Karpas-422 (cell line): ENCODE measurements at places on chromosomes 5 and 9.

GRCh38 chr5:152144556-152144955 lies 219.9 kb upstream of the GLRA1 start:
- no peak for DNase-seq

DNA sequence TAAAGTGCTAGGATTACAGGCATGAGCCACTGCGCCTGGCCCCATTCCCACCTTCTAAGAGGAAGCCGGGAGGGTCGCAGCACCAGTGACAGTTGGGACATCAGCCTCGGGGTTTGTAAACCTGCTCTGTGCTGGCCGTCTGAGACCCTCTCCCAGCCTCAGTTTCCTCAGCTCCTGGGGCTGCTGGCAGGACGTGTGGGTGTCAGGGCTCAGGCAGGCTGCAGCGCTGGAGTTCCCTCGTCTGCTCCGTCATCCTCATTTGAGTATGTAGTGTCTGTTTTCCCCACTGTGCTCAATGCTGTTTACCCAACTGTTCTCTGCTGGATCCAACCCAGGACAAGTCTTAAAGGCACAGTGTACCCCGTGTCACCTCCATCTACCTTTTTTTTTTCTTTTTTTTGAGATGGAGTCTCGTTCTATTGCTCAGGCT lies 2.0 kb upstream of the NINJ1 start:
- no peak for DNase-seq

DNA sequence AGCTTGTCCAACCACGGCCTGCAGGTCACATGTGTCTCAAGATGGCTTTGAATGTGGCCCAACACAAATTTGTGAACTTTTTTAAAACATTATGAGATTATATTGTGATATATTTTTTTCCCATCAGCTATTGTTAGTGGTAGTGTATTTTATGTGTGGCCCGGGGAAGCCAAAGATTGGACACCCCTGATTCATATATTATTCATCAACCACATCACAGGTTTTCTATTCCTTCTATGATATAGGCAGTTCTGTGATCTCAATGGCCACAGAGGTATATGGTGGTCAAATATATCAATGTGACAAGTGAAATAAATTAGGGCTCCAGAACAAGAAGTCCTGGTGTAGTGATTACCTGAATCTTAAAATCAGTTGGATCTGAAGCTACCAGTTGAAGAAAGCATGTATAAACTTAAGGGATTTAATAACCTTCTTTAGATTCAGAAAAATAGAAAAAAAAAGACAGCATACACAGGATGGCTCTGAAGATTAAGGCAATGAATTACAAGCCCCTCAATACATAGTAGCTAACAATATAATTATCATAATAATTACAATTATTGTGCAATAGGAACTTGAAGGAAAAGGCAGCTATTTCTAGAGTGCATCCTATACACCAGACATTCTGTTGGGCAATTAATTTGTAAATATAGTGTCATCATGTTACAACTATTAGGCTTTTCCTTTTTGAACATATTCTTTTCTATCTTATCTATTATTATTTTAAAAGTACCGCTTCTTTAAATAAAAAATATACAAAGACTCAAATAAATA lies 530.4 kb upstream of the PTPRD start:
- DNase-seq, result no peak

GRCh38 chr5:132546108-132546507 lies 2.8 kb upstream of the IL5 start:
- DNase-seq, result no peak

DNA sequence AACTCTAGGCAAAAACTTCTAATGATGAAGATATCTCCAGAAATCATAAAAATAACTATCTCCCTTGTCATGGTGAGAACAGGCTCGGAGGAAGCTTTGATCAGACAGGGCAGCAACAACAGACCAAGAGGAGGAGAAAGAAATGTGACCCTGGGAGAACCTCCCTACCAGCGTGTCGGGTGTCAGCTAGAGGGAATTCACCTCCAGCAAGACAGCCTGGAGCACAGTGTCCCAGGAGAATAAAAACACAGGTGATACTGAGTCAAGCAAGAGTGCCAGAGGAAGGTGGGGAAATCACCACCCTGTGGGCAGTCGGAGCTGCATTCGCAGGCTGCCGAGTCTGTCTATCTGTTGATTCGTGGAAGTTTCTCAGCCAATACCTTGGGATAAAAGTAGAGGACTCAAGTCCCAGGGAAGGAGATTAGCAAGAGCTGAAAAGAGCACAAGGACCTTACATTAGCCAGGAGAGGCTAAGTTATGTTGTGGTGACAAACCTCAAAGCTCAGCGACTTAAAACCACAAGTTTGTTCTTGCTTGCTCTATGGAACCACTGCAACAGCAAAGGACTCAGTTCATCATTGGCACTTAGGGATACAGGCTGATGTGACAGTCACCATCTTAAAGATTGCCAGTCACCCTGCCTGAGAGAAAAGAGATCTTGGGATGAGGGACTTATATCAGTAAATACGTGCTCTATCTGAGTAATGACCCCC lies 598.3 kb downstream of the CCDC171 start:
- DNase-seq, result no peak

- no peak for DNase-seq
Observed at GRCh38 chr5:29853711-29854220, 1339.7 kb upstream of the CDH6 start.

DNA sequence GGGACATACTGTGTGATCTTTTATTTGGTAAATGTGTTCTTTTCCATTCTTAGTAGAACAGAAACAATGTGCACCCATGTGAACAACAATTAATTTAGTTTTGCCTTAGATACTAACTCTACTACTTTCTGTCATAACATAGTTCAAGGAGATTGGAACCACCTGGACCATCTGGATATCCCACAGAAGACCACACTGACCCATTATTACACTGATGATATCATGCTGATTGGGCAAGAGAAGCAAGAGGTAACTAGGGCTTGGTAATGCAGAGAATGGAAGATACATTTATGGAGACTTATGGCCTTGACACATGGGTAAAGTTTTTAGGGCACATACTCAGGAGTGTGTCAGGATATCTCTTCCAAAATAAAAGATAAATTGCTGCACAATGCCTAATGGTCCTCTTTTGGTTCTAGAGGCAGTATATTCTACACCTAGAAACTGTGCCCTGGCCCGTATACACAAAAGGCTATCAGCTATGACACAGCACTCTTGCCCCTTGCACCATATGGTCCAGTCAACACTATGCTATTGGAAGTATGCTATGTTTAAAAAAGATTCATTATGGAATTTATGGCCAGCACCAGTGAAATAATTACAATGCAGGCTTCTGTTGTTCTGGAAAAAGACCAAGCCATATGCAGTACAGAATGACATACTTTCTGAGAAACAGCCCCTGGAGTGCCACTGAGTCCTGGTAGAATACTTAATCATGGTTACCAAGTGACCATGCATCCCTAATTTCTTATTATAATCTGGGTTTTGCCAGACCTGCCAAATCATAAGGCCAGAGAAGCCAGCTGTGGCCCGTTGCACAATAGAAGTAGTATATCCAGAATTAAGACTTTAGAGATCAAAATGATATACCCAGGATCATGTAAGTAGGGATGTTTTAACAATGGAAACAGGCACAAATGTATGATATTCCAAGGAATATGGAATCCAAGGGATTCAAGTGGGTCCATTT lies 41.6 kb upstream of the MROH2B start:
- DNase-seq, result no peak

- DNase-seq, result no peak
Observed at GRCh38 chr9:99249619-99250018, 27.5 kb downstream of the SEC61B start.

- no peak for DNase-seq
Observed at GRCh38 chr5:151717416-151717815, 30.7 kb upstream of the SPARC start.

- DNase-seq, result no peak
Observed at GRCh38 chr5:22764736-22765135, 88.4 kb downstream of the CDH12 start.

DNA sequence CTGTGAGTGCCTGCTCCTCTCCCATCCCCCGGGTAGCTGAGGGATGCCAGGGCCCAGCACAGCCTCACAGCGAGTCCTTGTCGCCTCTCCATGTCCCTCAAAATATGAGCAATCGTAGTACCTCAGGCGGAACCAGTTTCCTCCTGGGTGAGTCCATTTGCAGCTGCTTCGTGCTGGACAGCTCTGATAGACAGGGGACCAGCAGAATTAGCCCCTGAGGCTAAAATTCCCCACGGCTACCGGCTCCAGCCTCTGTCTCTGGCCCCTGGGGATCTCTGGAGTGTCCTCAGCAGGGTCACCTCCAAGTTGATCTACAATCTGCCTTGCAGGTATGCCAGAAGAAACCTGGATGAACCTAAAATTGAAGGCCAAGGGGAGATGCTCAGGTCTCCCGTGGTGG lies 115.8 kb upstream of the FBXL7 start:
- DNase-seq, result no peak

- DNase-seq, result no peak
Observed at GRCh38 chr5:172429201-172429940, 25.0 kb downstream of the SH3PXD2B start.

- DNase-seq, result no peak
Observed at GRCh38 chr5:42593591-42593990, 163.0 kb upstream of the CCDC152 start.

DNA sequence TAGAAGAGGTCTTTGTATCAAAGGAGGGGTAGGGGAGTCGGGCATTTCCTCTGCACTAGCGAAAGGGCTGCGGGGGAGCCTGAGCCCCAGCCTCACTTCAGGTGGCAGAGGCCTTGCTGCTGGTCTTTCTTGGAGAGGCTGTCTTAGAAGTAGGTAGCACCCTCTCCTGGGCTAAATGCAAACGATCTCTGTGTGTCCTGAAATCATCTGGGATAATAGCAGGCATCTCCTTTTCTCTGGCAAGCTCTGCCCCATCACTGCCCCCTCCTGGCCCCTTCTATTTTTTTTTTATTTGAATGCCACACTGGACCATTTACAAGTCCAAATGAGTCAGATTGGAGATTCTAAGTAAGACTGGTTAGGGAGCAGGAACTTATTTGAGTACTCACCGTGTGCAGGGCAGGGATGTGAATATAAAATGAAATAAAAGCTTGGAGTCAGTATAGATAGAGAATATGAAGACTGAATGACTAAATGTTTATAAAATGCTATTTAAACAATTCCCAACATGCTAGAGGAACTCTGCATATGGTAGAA lies 137.1 kb downstream of the FGF1 start:
- peak; percentile 76 for DNase-seq

- no peak for DNase-seq
Observed at GRCh38 chr9:114029311-114030170, 48.6 kb downstream of the AMBP start.

- DNase-seq, result no peak
Observed at GRCh38 chr5:166834246-166834645, 1457.2 kb upstream of the WWC1 start.

DNA sequence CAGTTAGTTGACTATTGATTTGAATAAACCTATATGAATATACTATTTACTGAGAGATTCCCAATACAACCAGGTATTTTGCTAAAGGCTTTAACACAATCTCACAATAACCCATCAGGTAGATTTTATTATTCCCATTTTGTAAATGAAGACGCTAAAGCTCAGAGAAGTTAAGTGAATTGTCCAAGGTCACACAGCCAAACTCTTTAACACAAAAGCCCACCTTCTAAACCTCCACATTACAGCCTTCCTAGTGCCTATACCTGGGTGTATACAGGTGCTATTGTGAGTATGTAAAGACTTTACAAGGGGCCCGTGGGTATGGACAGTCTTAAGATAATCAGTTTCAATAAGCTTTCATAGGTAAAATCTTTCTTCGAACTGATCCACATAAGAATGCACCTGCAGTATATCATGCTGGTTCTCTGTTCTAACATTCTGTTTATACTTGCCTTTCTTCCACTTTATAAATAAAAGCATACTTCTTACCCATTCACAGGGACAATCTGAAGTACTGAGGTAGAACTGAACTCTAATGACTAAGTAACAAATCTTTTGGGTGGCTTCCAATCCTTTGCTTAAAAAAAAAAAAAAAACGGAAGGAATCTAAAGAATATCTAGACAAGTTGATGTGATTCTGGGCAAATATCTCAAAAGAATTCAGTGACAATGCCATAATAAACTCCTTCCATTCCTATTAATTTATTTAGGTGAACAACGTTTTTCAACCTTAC lies 59.1 kb downstream of the PJA2 start:
- DNase-seq, result no peak

GRCh38 chr9:93303806-93304573 lies 120.1 kb downstream of the WNK2 start:
- no peak for DNase-seq

DNA sequence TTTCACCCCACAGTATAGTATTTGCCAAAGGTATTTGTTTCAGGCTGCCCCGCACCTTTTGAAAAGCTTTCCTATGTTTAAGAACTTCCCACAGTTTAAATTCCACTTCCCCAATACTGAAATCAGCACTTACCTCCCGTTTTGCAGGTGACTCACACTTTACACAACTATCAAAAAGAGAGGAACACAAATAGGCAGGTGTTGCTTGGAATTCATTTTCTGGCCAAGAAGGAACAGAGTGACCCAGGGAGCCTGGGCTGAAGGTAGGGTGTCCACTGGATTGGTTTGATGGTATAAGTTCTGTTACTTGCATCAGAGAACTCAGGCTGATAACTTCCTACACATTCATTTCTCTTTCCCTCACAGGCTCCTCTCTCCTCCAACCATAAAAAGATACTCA lies 60.1 kb upstream of the SLC30A5 start:
- no peak for DNase-seq

- no peak for DNase-seq
Observed at GRCh38 chr5:9947225-9947714, 302.4 kb downstream of the ATPSCKMT start.

GRCh38 chr9:79857188-79857587 lies 285.4 kb downstream of the TLE4 start:
- DNase-seq, result no peak

DNA sequence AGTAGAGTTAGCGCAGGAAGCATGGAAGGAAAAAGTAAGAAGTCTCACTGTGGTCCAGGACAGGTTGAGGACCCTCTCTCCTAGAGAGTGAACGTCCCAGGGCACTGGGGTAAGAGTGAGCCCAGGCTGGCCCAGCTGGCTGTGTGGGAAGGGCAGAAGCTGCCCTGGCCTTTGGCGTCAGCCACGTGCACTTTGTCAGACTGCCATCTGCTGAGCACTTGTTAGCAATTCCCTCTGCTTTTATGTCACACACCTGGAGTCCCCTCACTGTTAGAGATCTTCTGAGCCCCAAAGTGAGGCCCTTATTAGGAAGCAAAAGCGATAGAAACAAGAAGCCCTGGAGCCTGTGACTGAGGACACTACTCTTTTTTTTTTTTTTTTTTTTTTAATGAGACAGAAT lies 79.1 kb downstream of the UGCG start:
- peak; percentile 64 for DNase-seq

DNA sequence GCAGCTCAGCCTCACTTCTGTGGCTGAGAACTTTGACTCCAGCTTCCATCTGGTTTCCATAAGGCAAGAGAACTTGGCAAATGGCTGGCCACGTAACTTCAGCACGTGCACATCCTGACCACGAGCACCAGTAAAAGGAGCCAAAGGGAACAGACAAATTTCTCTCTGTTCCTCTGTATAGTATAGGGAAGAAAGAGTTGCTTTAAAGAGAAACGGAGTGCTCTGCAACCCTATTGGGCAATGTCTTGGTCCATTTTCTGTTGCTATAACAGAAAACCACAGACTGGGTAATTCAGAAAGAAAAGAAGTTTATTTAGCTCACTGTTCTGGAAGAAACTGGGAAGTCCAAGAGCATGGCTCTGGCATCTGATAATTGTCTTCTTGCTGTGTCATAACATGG lies 558.7 kb downstream of the ACTL7B start:
- no peak for DNase-seq
